ENCODE measurements at places on chromosomes 2 and 18. TPM values are rescaled to one million over a fixed set of nuclear protein-coding genes. Genes with fewer than 3 reads are reported as not detected.

Gene REEP1
- not detected for total RNA-seq

Gene TMEM17
- total RNA-seq = 2.3 TPM

Gene DOK6
- total RNA-seq = not detected

Gene SOCS6
- 17.9 TPM for total RNA-seq

Gene TXNDC9
- 53.2 TPM for total RNA-seq

Gene ENOSF1
- 22.8 TPM for total RNA-seq

Gene CRIM1
- 71.9 TPM for total RNA-seq

Gene KCNK3
- total RNA-seq = not detected

Gene DCTN1
- 92.0 TPM for total RNA-seq

Gene POTEJ
- not detected for total RNA-seq

Gene ZNF892
- total RNA-seq = 2.5 TPM

Gene IL1B
- 63.4 TPM for total RNA-seq

Gene ALK
- not detected for total RNA-seq
